Esophagus squamous epithelium (tissue), 5 donors: ENCODE measurements at places on chromosomes 4 and X. TPM values are rescaled to one million over a fixed set of nuclear protein-coding genes. Genes with fewer than 3 reads are reported as not detected.

- no peak for DNase-seq
These were observed 31.9 kb downstream of the RHOH start for GRCh38 chr4:40228497-40229365.

- no peak for DNase-seq
These were observed 360.5 kb downstream of the MID1IP1 start for GRCh38 chrX:39161611-39162255.

GRCh38 chr4:121243485-121243884, 79.4 kb upstream of the TNIP3 start:
- DNase-seq = no peak

DNA sequence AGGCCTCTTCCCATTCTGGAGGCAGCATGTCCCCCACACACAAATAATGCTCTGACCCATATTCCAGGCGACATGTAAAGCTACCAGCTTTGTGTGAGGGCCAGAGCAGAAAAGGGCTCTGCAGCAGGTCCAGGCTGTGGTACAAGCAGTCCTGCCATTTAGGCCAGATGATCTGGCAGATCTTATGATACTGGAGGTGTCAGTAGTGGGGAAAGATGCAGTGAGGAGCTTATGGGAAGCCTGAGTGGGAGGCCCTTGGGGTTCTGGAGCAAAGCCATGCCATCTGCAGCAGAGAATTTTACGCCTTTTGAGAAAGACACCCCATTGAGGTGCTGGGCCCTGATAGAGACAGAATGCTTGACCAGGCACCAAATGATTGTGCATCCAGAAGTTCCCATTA, 7.7 kb downstream of the SYN1 start:
- DNase-seq = no peak

DNA sequence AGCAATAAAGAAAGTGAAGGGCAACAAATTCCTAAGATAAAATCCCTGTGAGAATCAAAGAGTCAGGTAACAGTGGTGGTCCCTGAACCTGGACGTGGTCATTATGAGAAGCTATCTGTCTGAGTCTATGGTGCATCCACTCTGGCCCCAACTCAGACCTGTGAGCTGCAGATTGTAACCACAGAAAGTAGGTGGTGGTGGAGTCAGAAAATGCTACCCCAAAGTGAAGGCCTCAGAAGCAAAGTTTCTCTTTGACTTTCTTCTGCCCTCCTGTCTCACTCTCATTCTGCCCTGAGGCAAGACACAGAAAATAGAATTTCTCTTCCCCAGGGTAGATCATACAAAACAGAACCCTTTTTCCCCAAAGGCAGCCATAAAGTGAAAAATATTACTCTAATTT, 84.1 kb upstream of the NEIL3 start:
- DNase-seq = no peak

DNA sequence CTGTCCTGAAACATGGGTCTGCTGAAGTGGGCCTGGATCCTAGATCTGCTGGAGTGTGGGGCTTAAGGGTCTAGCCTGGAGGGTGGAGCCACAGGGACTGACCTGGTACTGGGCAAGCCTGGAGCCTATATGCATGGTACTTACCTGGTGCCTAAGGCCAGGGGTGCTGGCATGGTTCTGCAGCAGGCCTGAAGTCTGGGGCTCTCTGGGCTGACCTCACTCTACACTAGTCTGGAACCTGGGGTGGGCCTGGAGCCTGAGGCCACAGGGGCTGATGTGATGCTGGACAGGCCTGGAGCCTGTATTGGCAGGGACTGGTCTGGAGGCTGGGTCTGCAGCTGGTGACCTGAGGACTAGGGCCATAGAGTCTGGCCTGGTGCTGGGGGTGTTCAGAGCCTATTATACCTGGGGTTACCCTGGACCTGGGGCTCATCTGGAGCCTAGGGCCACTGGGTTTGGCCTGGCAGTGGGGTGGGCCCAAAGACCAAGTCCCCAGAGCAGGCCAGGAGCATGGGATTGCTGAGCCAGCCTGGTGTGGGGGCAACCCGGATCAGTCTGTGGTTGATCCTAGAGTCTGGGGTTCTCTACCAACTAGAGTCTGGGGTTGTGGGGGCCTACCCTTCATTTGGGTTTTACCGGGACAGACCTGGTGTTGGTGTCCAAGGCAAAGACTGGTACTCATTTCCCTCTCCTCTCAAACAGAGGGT, 179.6 kb downstream of the SLC4A4 start:
- no peak for DNase-seq

GRCh38 chr4:55727746-55728145, 91.6 kb upstream of the NMU start:
- DNase-seq = no peak

- DNase-seq = no peak
These were observed 16.6 kb downstream of the USO1 start for GRCh38 chr4:75741027-75741426.

DNA sequence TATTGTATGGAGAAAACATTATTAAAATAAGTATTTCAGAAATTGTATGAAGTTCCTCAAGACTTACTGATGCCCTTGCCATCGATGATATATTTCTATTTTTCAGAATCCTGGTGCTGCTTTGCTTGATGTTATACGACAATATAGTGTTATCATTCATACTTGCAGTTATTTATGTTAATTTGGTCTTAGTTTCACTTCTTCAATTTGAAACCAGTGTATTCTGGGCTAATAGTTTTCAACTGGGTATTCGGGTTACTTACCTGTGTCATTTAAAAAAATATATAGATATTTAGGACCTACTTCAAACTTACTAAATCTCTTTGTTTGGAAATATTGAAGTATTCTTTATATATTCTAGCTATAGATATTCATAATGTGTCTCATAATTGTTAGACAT, 1414.7 kb downstream of the C4orf33 start:
- DNase-seq = no peak

GRCh38 chrX:49165901-49166881, 3.6 kb downstream of the MAGIX start:
- peak; percentile 37 for DNase-seq

GRCh38 chrX:70176938-70177533, at the start of gene DGAT2L6:
DGAT2L6 (plus strand) TSS chrX:70177483; CDS start chrX:70177583, 100 bp downstream.
- DNase-seq = no peak

GRCh38 chr4:90572996-90573395, 445.8 kb downstream of the CCSER1 start:
- DNase-seq = no peak

- no peak for DNase-seq
These were observed 180.3 kb upstream of the PPARGC1A start for GRCh38 chr4:24070117-24070516.

AIFM1 gene
- 18.7 TPM for total RNA-seq

MTNR1A gene
- not detected for total RNA-seq

RWDD4 gene
- total RNA-seq = 15.1 TPM

HSD17B10 gene
- 122 TPM for total RNA-seq
